Lung microvascular endothelial cell (primary cell): ENCODE measurements at places on chromosomes 12 and 14. TPM values are rescaled to one million over a fixed set of nuclear protein-coding genes. Genes with fewer than 3 reads are reported as not detected.

DNA sequence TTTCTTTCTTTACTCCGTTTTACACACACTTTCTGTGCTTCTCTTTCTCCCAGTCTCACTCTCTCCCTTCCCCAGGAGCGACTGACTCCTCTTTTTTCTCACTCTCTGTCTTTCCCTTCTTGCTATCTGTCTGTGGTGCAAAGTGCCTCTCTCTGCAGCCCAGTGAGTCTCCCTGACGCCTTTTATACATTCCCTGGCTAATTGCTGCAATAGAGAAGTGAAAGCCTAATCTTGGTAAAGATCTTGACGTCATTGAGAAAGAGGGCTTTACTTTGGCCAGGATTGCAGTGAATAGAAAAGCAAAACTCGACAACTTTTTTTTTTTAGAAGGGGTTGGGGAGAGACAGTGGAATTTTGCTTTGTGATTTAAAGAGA, 706 bp upstream of the DIO2 start:
- no peak for DNase-seq

GRCh38 chr12:57262126-57262822, 11.3 kb upstream of the STAC3 start:
- no peak for DNase-seq

LRTM2 gene
- not detected in 2 replicates for total RNA-seq

- no peak for DNase-seq
These were observed 1466.1 kb upstream of the SEL1L start for GRCh38 chr14:82999802-83000201.

DNA sequence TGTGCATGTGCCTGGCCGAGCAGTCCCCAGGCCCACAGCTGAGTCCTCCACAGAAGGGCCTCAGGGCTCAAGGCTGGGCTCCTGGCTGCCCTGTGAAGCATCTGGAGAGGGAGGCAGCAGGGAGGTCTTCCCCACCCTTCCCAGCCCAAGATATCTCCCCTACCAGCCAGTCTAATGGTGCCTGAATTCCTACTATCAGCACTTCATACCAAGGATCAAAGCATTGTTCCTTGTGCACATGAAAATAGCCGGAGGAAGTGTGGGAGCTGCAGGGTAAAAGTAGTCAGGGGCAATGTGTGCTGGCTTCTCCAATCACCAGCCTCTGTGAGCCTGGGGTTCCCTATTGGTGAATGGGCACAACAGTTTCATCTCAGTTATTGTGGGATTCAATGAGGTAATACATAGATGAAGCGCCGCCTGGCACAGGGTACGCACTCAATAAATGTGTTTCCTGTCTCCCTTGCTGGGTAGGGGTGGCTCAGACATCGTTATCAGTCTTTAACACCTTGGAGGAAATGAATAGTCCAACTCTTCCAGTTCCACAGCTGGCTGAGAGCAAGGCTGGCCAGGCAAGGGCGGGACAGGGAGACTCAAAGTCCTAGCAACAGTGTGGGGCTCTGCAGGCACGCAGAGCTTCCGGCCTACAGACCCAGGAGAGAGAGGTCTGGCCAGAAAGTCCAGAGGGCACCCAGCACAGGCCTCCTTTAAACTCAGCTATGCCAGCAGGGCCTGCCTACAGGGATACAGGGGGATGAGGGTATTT, 39.1 kb upstream of the PNMA1 start:
- peak; percentile 86 for DNase-seq

DNA sequence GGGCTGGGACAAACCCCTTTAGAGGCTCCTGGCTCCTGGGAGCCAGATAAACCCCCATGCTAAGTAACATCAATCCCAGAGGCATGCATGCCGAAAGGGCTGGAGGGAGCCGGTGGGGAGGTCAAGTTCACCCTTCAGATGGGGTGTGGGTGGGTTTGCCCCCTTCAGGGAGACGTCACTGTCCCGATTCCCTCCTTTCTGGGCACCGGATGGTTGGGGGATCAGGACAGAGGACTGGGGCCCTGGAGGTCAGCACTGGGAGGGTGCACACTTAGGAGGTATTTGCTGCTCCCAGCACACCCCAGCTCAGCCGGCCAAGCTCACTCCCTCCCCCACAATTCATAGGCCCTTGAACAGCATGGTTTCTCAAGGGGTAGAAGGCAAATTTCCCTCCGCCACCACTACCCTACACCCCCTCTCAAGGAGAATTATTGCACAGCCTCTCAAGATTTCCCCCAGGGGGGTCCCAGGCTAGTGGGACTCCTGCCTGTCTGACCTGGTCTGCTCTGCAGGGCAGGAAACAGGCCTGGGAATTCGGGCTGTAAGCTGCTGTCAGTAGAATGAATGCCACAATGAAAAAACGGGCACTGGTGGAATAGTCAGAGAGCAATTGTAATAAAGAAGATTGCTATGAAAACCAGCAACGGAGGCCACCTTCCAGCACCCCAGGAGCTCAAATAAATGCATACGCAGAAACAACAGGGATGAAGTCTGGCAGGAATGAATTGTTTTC, 63.5 kb downstream of the GALNT16 start:
- DNase-seq: no peak

- no peak for DNase-seq
These were observed 54.4 kb upstream of the PRMT8 start for GRCh38 chr12:3436461-3437065.

DNA sequence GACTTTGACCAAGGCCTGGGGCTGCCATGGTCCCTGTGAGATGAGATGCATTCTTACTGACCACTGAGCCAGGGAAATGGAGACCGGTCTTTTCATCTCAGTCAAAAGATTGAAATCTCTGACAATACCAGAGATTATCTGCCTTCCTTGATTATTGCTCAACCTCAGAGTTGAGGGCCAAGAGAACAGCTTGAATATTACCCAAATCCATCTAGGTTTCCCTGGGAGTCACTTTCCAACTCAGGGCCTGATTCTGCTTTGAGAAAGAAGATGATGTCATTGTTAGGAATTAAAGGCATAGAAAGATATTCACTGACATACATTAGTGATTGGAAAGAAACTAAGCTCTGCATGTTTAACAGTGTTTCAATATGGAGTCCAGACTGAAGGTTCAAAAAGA, 515.9 kb upstream of the TBX3 start:
- no peak for DNase-seq

DNA sequence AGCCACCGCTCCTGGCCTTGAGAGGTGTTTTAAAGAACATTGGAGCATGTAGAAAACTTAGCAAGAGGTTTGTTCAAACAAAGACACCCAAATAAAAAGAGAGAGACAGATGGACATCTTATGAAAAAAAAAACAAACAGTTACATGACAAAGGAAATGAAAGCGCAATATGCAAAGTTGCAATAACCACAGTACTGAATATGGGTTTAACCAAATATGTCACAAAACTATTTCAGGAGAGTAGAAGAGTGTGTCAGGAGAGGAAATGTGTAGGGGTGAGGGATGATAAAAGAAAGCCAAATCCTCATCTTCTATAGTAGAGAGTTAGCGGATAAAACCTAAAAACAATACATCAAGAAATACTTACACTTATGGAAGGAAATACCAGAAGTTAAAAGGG, 98.4 kb downstream of the GTF2A1 start:
- DNase-seq: no peak

THAP2 gene
- total RNA-seq: 1.3 and 2.4 TPM in 2 replicates

CYP27B1 gene
- under 0.01 TPM in 2 replicates for total RNA-seq

DNAAF2 gene
- total RNA-seq: 7.2 and 8.7 TPM in 2 replicates

DNA sequence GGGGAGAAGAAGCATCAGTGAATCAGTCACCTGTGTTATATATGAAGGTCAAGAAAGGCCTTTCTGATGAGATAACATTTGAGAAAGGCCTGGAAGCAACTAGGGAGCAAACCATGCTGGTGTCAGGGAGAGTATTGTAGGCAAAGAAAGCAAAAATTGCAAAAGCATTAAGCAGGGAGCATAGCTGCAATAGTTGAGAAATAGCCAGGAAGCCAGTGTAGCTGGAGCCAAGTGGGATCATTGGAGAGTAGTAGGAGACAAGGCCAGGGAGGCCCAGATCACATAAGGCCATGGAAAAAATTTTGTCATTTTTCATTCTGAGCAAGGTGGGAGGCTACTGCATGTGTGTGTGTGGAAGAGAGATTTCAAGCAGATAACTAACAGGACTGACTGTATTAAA, 18.8 kb upstream of the MAGOHB start:
- no peak for DNase-seq

TCL1B gene
- not detected in 2 replicates for total RNA-seq

DNA sequence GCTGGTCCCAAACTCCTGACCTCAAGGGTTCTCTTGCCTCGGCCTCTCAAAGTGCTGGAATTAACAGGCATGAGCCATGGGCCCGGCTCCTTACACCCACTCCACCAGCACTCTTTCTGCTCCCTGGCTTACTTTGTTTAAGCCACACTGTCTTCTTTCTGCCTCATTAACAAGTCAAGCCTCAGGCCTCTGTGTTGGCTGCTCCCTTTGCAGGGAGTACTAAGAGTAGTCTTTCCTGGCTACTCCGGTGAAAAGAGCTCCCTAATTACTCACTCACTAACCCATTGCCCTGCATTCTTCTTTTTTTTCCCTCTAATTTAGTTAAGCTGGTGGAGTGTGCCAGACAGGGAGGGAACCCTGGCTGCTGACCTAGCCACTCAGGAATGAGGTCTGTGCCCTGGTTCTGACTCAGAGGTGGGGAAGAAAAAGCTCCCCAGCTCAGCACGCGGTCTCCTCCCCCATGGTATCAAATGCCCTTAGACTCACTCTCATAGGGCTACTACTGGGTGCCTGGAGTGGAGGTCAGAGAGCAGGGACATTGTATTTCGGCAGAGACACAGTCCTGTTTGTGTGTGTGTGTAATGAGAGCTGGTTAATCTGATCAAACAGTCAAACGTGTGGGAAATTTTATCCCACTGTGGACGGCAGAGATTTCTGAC, 19.8 kb downstream of the GALNT6 start:
- DNase-seq: peak; percentile 98

DNA sequence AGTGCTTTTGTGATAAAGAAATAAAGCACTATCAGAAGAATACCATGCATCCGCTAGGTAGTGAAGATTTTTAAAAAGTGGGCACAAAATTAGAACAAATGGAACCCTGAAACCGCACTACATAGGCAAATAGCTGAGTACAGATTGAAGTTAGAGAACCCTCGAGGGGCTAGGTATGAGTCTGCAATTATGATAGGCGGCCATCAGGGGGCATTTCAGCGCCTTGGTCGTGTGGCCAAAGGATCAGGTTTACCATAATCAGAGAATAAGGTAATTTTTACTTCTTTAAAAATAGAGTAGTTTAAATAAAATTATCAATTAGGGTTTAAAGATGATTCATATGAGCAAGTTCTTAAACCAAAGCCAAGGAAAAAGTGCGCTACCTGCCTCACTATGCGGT, 129.8 kb downstream of the TMX1 start:
- DNase-seq: peak; percentile 40

FOXN3 gene
- 17.0 and 37.9 TPM in 2 replicates for total RNA-seq

TESPA1 gene
- total RNA-seq: not detected in 2 replicates

- DNase-seq: no peak
These were observed 648 bp downstream of the ERP27 start for GRCh38 chr12:14937689-14938088.

PZP gene
- under 0.01 and 0.22 TPM in 2 replicates for total RNA-seq

GRCh38 chr12:106135781-106136180, 3.0 kb downstream of the NUAK1 start:
- DNase-seq: peak; percentile 69
